ENCODE measurements at places on chromosomes 3 and 15.

DNA sequence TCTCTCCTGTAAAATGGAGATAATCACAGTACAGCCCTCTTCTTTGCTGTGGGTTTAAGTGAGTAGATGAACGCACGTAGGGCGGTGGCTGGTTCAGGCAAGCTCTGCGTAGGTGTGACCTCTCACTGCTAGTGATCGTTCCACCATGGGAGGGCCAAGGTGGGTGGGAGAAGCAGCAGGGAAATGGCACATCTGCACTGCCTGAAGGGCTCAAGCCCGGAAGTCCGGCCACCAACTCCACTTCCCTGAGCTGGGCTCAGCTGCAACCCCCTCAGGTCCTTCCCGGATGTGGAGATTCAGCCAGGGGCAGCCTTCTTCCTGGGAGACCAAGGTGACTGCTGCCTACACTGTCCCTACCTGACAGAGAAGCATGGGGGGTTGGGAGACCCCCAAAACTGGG lies 102.9 kb downstream of the ADCY5 start:
- no peak for DNase-seq

DNA sequence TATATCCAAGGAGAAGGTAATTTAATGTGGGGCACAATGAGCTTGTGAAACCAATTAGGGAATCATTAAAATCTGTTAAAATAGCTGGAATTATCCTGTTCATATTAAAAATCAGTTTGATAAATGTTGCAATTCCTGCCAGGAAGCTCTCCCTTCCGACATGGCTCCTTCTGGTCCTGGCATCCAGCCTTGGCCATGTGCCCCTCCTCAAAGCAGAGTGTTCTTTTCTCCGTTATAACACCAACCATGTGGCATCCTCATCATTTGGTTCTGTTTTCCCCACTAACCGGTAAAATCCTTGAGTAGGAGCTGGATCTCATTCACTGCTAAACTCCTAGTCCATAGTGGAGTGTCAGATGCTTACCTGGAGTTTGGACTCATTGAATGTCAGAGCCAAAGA lies 127.2 kb downstream of the ARNT2 start:
- no peak for DNase-seq

DNA sequence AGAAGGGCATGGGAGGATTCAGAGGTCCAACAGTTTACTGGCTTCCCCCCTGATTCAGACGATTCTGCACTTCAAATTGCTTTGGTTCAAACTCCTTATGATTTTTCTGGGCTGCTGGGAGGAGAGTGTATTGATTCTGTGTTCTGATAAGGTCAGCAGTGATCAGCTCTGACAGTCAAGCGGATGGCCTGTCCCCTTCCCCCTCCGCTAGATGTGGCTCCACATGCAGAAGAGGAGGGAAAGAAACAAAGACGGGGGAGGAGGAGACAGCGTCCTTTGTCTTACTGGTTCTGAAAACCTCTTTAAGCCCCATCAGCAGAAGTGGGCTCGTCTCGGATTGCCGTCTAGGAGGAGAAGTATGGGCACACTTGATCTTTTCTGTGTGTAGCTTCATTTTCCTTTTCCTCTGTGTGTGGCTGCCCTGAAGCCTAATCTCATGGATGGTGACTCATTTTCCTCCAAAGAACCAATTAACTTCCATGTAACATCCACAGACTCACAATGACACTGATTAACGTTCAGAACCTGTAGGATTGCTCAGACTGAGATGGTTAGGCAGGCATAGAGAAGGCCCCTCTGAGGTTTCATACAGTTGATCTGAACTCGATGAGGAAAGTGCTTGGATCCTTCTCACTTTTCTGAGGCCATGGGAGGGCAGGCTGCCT lies 162.4 kb upstream of the PPP2R3A start:
- DNase-seq = no peak

GRCh38 chr3:62529230-62529629 lies 155.9 kb upstream of the FEZF2 start:
- DNase-seq = peak; percentile 74

DNA sequence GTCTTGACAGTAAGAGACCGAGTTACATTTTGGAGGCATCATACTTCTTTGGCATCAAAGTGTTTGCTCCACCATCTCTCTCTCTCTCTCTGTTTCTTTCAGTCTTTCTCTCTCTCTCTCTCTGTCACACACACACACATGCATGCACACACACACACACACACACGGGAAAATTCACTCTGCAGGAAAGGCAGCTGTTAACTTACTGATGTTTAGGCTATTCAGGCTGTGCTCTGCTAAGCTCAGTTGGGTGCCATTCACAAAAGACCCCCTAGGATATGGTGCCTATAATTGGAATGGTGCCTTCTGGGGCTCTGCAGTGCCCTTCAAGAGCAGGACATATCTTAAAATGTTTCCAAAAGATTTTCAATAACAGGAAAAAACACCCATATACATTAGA lies 78.2 kb downstream of the KCNH8 start:
- DNase-seq = no peak

GRCh38 chr3:126508564-126508964 lies 9.0 kb downstream of the UROC1 start:
- DNase-seq = no peak

DNA sequence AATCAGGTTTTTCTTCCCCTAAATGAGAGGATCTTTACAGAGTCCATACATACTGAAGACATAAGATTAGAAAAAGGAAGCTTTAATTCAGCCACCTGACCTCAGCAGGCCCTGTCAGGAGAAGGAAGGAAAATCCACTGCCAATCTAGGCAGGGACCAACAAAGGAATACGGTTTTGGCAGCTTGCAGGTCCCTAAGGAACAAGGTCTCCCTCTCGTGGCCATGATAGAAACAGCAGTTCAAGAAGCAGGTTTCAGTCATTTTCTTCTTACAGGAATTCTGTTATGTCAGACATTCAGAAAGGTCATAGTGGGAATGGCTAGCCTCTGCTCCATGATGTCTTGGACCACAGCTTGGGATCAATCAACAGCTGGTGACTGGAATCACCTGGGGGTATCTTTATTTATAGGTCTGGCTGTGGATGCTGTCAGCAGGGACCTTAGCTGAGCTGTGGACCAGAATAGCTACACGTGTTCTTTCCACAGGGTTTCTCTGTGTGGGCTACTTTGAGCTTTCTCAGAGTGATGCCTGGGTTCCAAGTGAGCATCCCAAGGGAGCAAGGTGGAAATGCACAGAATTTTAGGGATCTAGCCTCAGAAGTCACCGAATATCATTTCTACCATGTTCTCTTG lies 9.4 kb upstream of the CMSS1 start:
- peak; percentile 69 for DNase-seq

Measured in endothelial cell (in vitro differentiated cells).